ENCODE measurements at places on chromosomes 7 and 10.

DNA sequence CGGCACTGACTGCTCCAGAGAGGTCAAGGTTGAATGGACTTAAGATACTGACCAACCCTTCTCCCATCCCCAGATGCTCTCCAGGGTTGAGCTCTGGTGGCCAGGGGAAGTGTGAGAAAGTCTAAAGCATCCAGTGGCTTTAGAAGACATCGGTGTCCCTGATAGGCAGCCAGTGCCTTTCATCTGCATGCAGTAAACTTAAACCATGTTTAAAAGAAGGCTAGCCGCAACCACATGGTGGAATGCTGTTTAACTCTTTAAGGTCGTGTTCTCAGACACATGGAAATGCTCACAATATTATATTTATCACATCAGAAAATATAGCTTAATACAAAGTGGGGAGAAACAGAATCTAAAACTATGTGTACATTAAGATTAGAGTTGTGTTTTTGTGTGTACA, 137.0 kb downstream of the CNNM2 start:
- DNase-seq: no peak

GRCh38 chr7:44508328-44509030, 18.0 kb upstream of the NUDCD3 start:
- no peak for DNase-seq

GRCh38 chr10:124477614-124478363, 16.2 kb downstream of the LHPP start:
- DNase-seq: no peak

GRCh38 chr7:5831196-5831595, 49.4 kb upstream of the OCM start:
- no peak for DNase-seq

- DNase-seq: no peak
These were observed 1231.1 kb upstream of the CELF2 start for GRCh38 chr10:9786576-9786975.

DNA sequence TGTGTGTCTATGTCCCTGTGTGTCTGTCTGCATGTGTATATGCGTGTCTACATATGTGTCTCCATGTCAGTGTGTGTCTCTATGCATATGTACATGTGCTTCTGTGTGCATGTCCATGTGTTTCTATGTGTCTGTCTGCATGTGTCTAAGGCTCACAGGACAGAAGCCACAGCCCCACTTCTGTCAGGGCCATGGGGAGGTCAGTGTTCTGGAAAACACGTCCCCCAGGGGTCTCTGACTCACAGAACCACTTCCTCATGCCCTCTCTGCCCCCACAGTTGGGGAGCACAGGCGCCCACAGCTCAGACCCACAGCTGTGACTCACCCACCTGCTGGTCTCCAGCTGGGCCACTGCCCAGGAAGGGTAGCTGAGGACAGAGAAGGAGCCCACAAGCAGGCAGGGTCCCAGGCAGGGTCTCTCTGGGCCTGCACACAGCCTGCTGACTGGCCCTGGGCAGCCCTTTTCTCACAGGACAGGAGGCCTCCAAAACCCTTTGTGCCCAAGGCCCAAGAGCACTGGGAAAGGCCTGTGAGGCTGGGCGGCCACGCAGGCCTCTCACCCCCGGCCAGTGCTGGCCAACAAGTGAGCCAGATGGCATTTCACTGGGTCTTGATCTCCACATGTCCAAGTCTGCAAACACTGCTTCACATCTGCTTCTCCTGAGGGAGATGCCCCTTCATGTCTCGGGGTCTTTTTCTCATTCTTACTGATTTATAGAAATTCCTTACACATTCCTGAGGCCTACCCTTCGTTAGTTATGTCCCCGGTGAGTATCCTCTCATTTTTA, 102.9 kb upstream of the FAM20C start:
- no peak for DNase-seq

DNA sequence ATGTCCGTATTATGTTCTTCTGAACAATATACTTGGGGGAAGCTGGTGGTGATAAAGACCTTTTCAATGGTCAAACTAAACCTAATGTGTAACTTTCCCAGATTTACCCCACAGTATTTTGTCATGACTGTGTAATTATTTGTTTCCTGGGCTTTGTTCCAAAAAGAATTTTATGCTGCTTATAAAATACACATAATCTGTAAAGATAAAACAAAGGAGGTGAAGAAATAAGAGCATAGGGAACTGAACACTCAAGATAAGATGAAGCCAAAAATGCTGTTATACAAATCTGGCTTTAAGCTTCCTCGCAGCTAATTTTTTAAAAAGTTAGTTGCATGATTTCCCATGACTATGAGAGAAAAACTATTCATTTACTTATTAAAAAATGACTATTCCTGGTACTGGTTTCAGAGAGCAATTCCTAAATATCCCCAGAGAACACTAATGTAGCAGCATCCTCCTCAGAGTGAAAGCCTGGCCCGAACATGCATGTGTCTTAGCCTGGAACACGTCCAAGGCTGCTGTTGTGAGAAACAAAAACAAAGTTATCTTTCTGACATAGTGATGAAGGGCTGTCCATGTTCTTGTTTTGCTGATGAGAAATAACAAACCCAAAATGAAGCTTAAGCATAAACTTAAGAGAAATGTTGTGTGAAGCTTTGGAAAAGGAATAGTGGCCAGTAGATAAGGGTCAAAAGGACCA, 33.9 kb downstream of the MALSU1 start:
- no peak for DNase-seq

DNA sequence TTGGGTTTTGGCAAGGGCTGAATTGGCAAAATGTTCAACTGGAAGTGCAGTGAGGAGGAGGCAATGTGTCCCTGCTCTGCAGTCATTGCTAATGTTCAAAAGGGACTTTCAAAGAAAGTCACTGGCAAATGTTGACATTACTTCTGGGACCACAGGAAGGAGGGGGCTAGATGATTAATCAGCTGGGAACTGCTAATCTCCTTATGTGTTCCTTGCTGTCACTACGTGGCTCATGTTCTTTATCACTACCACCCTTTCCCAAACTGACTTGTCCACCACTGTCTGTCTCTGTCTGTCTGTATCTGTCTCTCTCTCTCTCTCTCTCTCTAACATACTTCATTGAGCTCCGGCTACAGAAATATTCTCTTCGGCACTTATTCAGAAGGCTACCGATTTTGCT, 86.9 kb upstream of the MTPN start:
- no peak for DNase-seq

GRCh38 chr10:31705136-31705535, 223.5 kb downstream of the ARHGAP12 start:
- no peak for DNase-seq

DNA sequence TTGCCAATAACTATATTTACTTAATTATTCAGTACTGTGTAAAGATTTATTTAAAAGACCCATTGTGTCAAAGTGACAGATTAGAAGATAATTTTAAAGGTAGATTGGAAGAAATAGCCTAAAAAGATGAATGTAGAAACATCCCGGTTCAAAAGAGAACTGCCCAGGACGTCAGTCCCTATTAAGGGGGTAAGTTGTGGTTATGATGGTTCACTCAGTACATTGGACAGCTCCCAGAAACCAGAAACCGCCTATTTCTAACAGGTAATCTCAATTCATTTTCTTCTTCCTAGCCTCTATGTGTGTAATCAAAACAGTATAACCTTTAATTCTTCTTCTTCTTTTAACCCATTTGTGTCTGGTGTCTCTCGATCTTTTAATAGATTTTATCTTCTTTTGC, 1.5 kb upstream of the FERD3L start:
- no peak for DNase-seq

DNA sequence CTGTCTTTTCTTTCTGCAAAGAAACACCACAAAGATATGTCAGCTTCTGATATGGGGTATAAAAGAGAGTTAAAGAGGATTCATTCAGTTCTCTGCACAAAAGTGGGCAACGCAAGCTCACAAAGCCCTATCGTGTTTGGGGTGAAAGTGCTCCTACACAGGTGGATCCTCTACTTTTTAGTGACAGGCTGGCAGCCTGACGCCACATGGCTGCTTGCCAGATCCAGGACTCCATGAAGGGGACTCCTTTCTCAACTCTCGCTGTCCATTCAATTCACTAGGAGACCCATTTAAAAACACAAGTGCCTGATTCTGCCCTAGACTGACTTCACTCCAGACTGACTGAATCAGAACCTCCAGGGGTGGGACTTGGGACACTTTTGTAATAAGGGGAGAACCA, 8.0 kb downstream of the PARP12 start:
- DNase-seq: no peak

- no peak for DNase-seq
These were observed 281.2 kb upstream of the KIAA1217 start for GRCh38 chr10:23927576-23928325.

GRCh38 chr7:138303230-138304070, 156.6 kb upstream of the TRIM24 start:
- no peak for DNase-seq
